SHP77 (cell line): ENCODE measurements at places on chromosomes 3 and 15.

DNA sequence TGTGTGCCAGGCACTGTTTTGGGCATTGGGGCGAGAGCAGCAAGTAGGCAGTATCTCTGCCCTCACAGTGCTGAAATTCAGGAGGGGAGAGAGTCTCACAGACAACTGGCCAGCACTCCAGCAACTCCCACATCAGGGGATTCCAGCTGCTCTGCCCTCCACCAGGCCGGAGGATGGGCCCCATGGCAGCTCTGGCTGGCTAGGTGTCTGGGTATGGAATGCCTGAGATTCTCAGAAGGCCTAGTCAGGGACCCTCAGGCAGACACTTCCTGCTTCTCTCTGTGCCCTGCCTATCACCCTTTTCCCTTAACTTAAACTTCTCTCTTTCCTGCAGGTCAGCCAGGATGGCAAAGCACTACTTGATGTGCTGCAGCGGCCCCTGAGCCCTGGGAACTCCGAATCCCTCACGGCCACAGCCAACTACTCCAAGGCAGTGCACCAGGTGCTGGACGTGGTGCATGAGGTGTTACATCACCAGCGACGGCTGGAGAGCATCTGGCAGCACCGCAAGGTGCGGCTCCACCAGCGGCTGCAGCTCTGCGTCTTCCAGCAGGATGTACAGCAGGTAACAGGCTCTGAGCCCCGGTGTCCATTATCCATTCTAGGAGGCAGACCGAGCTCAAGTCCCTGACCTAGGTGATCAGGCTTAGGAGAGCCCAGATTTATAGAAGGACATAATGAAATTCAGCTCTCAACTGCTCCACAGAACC, 342.2 kb upstream of the ROPN1 start:
- DNase-seq, result no peak

DNA sequence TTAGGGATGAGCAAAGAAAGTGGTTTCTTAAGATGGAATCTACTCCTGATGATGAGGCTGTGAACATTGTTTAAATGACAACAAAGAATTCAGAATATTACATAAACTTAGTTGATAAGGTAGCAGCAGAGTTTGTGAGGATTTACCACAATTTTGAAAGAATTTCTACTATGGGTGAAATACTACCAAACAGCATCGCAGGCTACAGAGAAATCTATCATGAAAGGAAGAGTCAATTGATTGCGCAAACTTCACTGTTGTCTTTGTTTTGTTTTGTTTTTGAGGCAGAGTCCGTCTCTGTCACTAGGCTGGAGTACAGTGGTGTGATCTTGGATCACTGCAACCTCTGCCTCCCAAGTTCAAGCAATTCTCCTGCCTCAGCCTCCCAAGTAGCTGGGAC, 107.4 kb upstream of the SLC6A6 start:
- no peak for DNase-seq

GRCh38 chr15:66221126-66221525, 32.4 kb downstream of the MEGF11 start:
- no peak for DNase-seq

DNA sequence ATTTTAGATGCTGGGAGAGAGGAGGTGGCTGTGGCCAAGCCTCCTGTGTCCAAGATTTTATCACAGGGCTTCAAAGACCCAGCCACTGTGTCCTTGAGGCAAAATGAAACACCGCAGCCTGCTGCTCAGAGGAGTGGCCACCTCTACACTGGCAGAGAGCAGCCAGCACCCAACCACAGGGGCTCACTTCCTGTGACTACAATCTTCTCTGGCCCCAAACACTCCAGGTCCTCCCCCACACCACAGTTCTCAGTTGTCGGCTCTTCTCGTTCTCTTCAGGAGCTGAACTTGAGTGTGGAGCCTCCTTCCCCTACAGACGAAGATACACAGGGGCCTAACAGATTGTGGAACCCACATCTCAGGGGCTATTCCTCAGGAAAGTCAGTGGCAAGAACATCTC, 45.6 kb downstream of the CDAN1 start:
- DNase-seq, result no peak
